ENCODE measurements at places on chromosomes 1 and 21. TPM values are rescaled to one million over a fixed set of nuclear protein-coding genes. Genes with fewer than 3 reads are reported as not detected.

DNA sequence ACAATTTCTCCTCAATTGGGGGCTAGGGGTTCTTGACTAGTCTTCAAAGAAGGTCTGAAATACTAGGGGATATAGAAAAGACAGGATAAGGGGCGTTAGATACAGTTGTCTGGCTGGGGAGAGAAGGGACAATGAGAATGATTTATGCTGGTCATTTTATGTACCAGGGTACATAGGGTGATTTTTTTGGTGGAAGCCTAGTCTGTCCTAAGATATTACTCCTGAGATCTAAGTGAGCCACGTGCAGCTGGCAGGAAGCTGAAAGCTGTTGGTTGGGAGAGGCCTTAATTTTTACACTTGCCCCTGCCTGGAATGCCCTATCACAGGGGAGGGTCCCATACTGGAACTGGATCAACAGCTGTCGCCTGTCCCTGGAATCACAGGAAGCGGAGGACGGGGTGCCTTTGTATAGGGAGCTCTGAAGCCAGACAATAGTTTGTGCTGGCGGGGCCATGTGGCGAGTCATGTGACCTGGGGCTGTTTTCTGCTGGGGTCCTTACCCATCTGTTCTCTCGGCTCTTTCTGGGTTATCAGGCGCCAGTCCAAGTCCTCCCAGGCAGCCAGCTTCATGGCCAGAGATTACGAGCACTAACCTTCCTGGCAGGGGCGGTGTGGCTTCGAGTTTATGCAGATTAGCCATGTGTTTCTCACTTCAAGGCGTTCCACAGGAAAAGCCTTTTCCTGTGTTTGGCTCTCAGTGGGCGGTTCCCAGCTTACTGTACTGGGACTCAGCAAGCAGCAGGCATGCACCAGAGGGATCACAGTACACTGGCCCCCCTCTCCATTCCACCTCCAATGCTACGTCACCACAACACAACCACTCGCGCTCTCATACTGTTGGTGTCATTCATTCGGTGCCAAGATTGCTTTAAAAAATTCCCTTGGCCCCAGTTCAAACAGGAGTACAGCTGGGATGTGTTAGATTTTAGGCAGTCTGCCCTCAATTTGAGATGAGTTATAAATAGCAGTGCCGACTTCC lies 27.5 kb downstream of the ARID1A start:
- peak overlapping the region; percentile 37 for H3K4me3 ChIP-seq
- no peaks in the 10 kb centered on the region for H3K27me3 ChIP-seq
- peak overlapping the region; percentile 58 for H3K27ac ChIP-seq
- peaks cover 81% of the 10 kb centered on the region for H3K4me1 ChIP-seq

The RHEX gene
- polyA plus RNA-seq: not detected

DNA sequence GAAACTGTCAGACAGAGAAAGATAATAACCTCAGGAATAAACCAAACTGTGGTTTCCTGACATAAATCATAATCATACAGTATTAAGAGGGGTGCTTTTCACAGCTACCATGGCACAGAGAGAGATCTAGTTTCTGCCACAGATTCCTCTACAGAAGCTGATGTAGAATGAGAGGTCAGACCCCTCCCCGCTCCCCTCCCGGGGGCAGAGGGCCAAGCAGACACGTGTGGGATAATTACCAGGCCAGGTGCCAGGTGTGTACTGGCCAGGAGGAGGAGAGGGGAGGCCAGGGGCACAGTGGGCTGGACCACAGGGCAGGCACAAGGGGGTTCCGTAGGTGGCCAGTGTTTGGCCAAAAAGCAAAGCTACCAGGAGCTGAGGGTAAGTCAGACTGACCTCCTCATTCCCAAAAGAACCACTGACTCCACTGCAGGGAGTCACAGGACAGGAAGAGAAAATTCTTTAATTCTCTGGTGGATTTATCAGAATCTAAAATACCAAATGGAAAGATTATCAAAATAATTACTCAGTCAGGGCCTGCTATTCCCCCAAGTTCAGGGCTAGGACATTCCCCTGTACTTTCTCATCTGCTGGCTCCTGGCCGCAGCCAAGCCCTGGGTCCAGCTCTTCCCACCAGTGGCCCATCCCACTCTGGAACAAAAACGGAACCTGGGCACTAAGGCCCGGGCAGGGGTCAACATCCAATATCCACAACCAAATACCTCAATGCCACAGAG lies 30.0 kb downstream of the C2CD2 start:
- no peak overlapping the region for H3K4me3 ChIP-seq
- peaks cover 12% of the 10 kb centered on the region for H3K4me1 ChIP-seq
- no peaks in the 10 kb centered on the region for H3K27me3 ChIP-seq

The IPP gene
- 11.8 TPM for polyA plus RNA-seq

DNA sequence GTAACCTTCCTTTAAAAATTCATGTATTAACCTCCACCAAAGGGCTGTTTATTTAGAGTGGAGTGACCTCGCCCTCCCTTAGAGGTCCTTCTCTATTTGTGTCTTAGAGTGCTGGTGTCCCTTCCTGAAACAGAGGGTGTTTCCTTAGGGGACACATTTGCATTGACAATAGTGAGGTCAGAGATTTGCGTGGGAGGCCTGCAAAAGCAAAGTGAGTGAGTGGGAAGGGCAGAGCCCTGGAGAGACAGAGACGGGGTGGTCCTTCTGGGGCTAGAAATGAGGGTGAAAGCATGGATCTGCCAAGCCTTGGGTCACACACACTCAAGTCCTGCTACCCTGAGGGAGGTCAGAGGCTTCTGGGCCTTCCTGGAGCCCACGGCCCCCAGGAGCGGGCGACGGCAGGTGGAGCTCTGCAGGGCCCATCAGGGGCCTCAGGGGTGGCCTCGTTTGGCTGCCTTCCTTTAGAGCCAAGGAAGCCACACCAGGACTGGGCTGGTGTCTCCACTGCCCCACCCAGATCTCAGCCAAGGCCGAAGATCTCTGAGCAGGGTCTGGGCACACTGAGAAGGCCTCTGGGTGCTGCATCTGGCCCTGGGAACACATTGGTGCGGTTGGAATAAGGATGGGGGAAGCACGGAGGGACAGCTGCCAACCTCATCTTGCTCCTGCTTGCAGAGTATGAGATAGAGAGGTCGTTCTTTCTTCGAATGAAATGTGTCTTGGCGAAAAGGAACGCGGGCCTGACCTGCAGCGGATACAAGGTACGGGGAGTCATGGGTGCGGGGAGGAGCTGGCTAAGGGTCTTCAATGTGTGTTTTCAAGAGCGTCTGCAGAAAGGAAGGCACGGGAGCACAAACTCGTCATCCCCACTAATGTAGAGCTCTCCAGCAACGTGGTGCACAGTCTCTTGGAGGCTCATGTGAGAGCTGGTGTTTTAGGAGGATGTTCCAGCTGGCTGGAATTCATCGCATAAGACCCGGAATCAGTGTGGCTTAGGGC lies 23.8 kb downstream of the SIM2 start:
- H3K27me3 ChIP-seq: peaks cover 4% of the 10 kb centered on the region
- no peak for DNase-seq
- no peaks in the 10 kb centered on the region for H3K4me1 ChIP-seq
- no peak overlapping the region for H3K4me3 ChIP-seq
- no peak overlapping the region for H3K27ac ChIP-seq

DNA sequence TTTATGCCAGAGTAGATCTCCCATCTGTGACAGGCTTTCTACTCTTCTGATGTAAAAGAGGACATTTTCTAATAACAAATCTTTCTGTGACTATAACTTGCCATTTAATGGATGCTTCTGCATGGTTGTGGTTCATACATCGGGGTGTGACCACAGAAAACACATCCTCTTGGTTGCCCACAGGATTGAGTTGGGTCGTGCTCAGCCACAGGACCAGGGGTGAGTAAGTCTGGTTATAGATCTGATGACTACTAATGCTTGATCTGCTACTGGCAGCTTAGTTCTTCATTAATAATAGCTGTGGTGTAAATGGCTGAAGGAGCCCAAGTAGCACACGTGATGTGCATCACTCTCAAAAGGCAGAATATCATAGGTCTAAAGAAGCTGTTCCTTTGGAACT lies 328.2 kb downstream of the RWDD3 start:
- H3K27me3 ChIP-seq: no peaks in the 10 kb centered on the region
- H3K27ac ChIP-seq: no peak overlapping the region
- H3K4me1 ChIP-seq: no peaks in the 10 kb centered on the region
- no peak for DNase-seq
- no peaks in the 10 kb centered on the region for H3K36me3 ChIP-seq

- no peak for DNase-seq
- H3K27me3 ChIP-seq: no peaks in the 10 kb centered on the region
- H3K4me1 ChIP-seq: no peaks in the 10 kb centered on the region
- no peak overlapping the region for H3K27ac ChIP-seq
- H3K36me3 ChIP-seq: no peaks in the 10 kb centered on the region
- H3K4me3 ChIP-seq: no peak overlapping the region
Observed at GRCh38 chr21:26557106-26557505, 16.0 kb downstream of the CYYR1 start.

The CELA2B gene
- not detected for polyA plus RNA-seq

GRCh38 chr1:116574581-116575291 lies 3.9 kb upstream of the CD58 start:
- no peak for DNase-seq
- H3K4me3 ChIP-seq: no peak overlapping the region
- no peaks in the 10 kb centered on the region for H3K27me3 ChIP-seq
- H3K27ac ChIP-seq: no peak overlapping the region
- no peaks in the 10 kb centered on the region for H3K36me3 ChIP-seq

- no peak for DNase-seq
- peaks cover 8% of the 10 kb centered on the region for H3K4me1 ChIP-seq
- no peak overlapping the region for H3K27ac ChIP-seq
- peaks cover 30% of the 10 kb centered on the region for H3K36me3 ChIP-seq
Observed at GRCh38 chr1:40769815-40770214, 13.8 kb upstream of the KCNQ4 start.

- H3K4me3 ChIP-seq: no peak overlapping the region
- H3K4me1 ChIP-seq: no peaks in the 10 kb centered on the region
- H3K36me3 ChIP-seq: no peaks in the 10 kb centered on the region
- no peaks in the 10 kb centered on the region for H3K27me3 ChIP-seq
Observed at GRCh38 chr1:162385702-162386101, 4.2 kb downstream of the C1orf226 start.

The SDC3 gene
- not detected for polyA plus RNA-seq

GRCh38 chr1:36512842-36513241 lies 30.1 kb upstream of the CSF3R start:
- H3K4me1 ChIP-seq: no peaks in the 10 kb centered on the region
- no peak overlapping the region for H3K27ac ChIP-seq
- H3K4me3 ChIP-seq: no peak overlapping the region
- H3K36me3 ChIP-seq: no peaks in the 10 kb centered on the region
- H3K27me3 ChIP-seq: no peaks in the 10 kb centered on the region

DNA sequence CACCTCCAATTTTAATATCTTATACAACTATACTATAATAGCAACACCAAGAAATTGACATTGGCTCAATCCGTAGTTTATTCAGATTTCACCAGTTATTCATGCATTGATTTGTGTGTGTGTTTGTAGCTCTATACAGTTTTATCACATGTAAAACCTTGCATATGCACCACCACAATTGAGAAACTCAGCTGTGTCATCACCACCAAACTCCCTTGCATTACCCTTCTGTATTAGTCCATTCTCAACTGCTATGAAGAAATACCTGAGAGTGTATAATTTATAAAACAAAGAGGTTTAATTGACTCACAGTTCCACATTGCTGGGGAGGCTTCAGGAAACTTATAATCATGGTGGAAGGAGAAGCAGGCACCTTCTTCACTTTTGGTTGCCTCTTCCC lies 162.1 kb downstream of the PATJ start:
- H3K27me3 ChIP-seq: no peaks in the 10 kb centered on the region
- no peak overlapping the region for H3K4me3 ChIP-seq
- DNase-seq: no peak
- H3K36me3 ChIP-seq: no peaks in the 10 kb centered on the region

The FNDC10 gene
- 1.6 TPM for polyA plus RNA-seq

DNA sequence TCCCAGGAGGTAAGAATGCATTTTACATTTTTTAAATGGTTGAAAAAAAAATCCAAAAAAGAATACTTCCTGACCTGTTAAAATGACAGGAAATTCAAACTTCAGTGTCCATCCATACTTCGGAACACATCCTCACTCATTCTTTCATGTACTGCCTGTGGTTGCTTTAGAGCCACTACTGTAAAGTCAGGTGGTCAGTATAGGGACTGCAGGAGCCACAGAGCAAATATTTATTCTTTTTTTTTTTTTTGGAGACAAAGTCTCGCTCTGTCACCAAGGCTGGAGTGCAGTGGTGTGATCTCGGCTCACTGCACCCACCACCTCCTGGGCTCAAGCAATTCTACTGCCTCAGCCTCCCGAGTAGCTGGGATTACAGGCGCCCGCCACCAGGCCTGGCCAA lies 124.7 kb downstream of the CLIC6 start:
- DNase-seq: no peak
- no peaks in the 10 kb centered on the region for H3K27me3 ChIP-seq
- H3K4me3 ChIP-seq: no peak overlapping the region
- no peaks in the 10 kb centered on the region for H3K4me1 ChIP-seq

The THEM5 gene
- not detected for polyA plus RNA-seq

GRCh38 chr1:176462674-176463378 lies at the start of gene PAPPA2:
Gene PAPPA2 (plus strand): TSS chr1:176463175. CDS start chr1:176556323, 93,148 bp downstream.
- H3K27ac ChIP-seq: no peak within 1 kb of the TSS
- H3K4me3 ChIP-seq: no peak within 1 kb of the TSS
- no peaks in the 10 kb centered on the region for H3K36me3 ChIP-seq

DNA sequence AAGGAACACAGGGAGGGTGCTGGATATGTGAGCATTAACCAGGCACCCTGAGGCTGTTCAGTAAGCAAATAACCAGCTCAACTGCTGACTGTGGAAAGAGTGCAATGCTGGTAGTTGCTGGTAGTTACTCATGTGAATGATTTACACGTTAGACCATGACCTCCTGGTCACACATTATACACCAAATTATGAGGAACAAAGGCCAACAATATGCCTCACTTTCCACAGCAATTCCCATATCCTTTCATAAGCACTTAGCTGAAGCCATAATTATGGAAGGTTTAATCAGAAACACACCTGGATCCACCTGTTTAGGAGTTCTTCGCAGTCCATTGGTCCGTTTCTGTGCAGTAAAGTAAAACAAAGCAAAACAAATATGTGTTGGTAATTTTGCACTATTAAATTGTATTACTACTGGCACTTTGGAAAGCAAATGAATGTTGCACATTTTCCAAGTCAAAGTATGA lies 281.8 kb downstream of the VAV3 start:
- H3K36me3 ChIP-seq: no peaks in the 10 kb centered on the region
- H3K4me3 ChIP-seq: no peak overlapping the region
- no peak overlapping the region for H3K27ac ChIP-seq

DNA sequence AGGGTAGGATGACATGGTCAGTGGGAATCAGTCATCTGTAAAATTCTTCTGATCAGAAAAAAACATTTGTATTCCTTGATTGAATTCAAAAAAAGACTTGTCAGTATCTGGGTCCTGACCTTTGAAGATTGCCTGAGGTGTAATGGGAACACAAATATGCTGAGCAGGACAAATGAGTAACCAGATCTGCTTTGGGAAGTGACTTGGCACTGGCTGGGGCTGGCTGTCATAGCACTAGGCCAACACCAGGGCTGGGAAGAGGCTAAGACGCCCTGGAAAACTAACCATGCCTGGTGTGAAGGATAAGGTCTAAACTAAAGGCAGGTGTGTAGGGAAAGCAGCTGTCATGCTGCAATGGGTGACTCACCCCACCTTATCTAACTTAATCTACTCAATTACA lies 452.9 kb upstream of the BEND5 start:
- H3K4me1 ChIP-seq: no peaks in the 10 kb centered on the region
- H3K27me3 ChIP-seq: no peaks in the 10 kb centered on the region
- H3K36me3 ChIP-seq: no peaks in the 10 kb centered on the region

GRCh38 chr1:168786476-168787330 lies 57.7 kb upstream of the DPT start:
- H3K36me3 ChIP-seq: no peaks in the 10 kb centered on the region
- no peaks in the 10 kb centered on the region for H3K27me3 ChIP-seq
- no peaks in the 10 kb centered on the region for H3K4me1 ChIP-seq
- DNase-seq: no peak

The SELE gene
- not detected for polyA plus RNA-seq

The CPT2 gene
- polyA plus RNA-seq: 23.2 TPM
